Sciatic nerve (tissue), 2 donors: ENCODE measurements at places on chromosomes 11 and 22.

DNA sequence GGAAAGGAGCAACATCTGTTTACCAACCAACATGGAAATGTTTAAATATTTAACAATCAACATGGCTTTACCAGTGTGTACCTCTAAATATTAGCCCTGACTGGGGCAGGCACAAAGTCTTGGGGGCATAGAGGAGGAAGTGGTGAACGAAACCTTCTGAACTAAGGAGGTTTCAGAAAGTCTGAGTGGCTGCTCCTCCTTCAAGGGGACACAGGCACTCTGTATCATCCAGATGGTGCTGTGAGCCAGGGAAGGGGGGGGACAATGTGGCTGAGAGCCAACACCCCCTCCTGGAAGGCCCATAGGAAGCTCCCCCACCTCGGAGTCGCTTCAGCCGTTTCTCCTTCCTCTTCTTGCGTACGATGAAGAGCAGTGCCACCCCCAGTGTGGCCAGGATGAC, 107.7 kb downstream of the CEP164 start:
- DNase-seq: no peak

DNA sequence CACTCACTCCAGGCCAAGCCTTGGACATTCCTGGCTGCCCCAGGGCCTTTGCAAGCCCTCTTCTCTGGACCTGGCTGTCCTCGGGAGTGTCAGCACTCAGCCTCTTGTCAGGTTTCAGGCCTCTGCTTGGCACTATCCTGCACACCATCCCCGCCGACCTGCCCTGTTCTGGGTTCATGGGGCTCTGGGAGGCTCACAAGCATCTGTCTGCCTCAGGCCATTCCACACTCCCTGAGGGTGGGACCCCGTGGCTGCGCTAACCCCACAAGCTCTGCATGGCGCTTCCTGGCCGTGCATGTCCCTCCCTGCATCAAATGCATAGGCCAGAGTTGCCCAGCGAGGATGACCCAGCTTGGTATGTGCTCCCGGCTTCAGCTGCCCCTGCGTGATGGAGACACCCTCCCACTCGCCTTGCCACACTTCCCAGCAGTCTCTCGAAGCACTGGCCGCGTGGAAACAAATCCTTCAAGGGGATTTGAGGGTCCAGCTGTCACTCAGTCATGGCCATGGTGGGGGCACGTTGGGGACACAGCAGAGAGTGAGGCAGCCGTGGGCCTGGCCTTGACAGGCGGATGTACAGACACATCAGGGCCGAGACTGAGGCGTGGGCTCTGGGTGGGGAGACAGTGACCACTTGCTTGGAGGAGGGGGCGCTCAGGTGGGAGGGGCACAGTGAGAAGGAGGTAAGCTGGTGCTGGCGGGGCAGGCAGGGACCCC, 87.3 kb downstream of the KCNQ1 start:
- DNase-seq: no peak

DNA sequence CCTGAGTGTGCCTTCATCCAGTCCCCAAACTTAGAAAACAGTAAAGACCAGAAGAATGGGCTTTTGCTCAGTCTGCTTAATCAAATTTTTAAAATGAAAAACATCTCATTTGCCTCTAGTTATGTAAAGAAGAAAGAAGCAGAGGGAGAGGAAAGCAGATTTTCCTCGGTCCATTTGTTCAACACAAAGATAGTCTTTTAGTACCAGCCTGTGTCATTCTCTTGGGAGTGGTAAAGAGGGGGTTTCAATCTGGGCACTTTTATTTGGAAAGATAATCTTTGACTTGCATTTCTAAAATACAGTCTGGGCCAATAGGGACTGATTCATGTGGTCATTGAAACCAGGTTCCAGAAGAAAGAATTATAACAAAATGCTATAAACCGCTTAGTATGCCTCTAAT, 29.5 kb downstream of the KREMEN1 start:
- DNase-seq: no peak

GRCh38 chr11:119115484-119116234, 5.7 kb upstream of the HINFP start:
- DNase-seq: no peak

GRCh38 chr22:25139062-25139461, 60.6 kb upstream of the CRYBB3 start:
- DNase-seq: no peak
